ENCODE measurements at places on chromosomes 3 and 15.

DNA sequence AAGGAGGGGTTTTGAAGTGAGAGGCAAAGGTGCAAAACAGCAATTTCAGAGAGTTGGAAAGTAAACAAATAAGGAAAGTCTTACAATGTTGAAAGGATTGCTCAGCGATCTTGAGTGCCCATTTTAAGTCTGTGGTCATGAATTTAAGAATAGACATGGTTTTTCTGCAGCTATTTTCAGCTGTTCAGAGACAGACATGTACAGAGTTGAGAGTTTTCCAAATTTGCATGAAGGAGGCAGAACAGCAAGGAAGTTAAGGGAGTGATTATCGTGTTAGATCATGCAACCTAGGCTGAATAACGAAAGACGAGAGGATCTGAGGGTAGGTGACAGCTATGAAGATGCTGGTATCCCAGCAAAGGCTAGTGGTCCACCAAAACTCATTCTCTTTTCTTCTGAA lies 37.2 kb downstream of the DET1 start:
- no peak for DNase-seq

GRCh38 chr3:155069729-155070128 lies 10.4 kb upstream of the MME start:
- DNase-seq, result no peak

GRCh38 chr15:95565016-95565600 lies 765.4 kb upstream of the NR2F2 start:
- no peak for DNase-seq

DNA sequence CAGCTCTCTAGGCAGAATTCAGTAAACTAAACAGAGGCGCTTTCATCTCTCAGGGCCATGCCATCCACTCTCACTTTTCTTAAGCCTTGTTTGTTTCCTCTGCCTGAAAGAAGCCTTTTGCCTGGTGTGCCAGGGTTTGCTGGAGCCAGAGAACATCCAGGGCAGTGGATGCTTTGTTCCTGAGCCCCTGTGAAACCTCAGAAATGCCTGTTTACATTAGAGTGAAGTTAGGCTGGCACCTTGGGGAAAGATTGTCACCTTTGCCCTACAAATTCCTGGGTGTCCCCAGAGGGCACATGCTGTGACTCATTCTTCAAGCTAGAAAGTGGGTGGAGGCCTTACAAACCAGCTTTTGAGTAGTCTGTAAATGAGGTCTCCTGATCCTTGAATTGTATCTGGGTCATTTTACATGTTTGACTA lies 10.7 kb upstream of the TRAK1 start:
- DNase-seq, result no peak

DNA sequence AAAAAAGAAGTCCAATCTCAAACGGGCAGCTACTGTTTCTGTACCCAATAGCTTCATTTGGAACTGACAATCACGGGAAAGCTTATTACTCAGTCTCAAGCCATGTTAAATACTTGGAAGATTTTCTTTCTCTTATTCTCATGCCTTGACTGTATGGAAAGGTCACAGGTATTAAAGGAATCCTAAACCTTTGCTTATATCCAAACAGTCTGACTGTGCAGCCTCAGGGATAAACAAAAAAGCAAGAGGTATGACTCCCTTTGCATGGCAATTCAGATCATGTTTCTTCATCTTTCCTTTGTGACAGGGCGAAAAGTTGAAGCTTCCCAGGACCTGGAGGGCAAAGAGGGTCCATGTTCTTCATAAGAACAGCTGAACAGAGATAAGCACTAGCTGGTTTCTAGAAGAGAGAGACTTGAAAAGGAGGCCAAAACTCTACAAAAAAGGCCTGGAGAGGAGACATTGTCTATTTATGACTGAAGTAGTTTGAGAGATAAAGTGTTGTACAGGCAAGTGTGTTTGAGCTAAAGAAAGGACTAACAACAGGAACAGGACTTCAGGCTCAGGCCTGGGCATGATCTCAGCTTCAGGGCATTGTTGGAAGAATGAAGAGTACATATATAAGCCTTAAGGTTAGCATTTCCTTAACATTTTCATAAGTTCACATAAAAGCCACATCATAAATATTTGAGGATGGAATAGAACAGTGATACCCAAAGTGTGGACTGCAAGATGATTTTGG lies 231.0 kb upstream of the THRB start:
- DNase-seq, result no peak

GRCh38 chr3:149702691-149703441 lies 45.0 kb upstream of the WWTR1 start:
- DNase-seq, result no peak

GRCh38 chr3:101084404-101084803 lies 91.2 kb upstream of the ABI3BP start:
- no peak for DNase-seq

All from left renal pelvis (tissue), 4 donors.